Kasumi-1 (cell line): ENCODE measurements at places on chromosomes 6 and 20.

DNA sequence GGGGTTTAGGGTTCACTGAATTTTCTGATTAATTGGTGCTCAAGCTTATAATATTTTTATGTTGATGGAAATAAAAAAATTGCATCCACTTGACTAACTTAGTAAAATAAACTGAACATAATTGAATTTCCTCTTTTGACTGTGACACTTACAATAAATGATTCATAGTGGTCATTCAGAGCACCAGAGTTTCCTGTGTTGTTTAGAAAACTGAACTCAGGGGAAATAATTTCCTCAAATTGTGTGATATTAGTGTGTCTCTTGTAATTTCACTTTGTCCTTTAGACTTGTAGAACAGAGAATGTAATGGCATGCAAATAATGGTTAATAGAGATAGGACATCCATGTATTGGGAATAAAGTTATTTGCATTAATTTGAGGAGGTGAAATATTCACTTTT, 319.7 kb upstream of the MAN1A1 start:
- peak; percentile 26 for DNase-seq

DNA sequence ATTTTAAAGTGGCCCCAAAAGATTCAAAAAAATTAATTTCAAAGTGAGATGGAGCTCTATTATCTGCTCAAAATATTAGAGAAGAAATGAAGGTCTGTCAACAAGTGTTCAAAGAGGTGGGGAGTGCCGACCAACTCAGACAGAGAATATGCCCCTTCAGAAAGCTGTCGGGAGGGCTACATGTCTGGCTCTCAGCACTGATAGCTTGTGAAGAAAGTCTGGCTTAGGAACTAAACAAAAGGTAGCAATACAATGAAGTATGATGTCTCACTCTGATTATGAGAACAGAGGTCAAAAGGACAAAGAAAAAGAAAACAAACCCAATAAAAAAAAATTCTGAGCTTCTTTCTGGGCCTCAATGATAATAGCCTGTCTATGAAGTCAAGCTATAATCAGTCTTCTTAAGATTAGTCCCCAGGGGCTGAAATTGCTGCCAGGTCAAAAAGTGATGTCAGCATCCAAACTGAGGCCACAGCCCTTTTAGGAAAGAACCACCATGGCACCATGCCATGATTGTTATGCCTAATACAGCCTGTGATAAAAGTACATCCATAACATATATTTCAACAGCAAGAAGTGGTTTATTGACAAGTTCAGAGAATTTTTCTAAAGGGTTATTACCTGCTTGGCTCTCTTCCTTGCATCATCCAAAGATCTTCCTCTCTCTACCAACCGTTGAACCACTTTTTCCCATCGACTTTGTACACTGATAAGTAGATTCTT, 150.9 kb downstream of the DST start:
- no peak for DNase-seq

DNA sequence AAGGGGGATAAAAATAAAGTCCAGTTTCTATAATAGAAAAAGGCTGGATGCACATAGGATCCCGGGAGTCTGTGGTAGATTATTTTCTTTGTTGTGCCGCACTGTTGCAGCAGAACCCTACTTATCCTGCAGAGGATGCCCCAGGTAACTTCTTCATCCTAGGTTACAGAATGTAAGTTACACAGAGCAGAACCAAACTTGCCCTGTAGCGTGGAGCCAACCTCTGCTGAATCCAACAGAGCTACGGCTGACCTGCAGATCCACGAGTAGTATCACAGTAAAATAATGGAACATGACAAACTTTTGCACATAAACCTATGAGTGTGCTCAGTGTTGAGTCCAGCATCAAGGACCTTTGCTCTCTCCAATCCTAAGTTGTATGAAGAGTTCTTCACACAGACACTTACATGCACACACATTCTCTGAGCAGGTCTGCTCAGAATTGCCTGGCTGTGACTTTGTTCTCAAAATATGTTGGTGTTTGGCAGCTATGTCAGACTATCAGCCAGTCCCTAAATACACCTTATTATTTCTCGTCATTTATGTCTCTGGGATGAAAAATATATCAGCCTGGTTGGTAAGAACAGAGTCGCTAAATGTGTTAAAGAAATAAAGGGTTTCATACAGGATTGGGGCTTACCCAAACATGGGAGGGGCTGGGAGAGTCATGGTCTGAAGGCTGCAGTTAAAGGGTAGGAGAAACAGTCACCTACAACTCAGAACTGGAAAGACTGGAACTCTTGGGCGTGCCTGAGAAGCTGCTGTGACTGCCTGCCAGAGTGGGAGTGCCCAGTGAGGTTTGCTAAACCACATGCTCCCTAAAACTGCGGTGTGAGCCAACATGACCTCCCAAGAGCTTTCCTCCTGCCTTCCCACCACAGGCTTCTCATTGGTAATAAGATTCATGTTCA, 165.1 kb upstream of the SLC24A3 start:
- no peak for DNase-seq

- DNase-seq, result no peak
Observed at GRCh38 chr6:105608711-105609374, 206.0 kb upstream of the PREP start.

- DNase-seq, result no peak
Observed at GRCh38 chr20:5181492-5181891, 54.7 kb downstream of the CDS2 start.

DNA sequence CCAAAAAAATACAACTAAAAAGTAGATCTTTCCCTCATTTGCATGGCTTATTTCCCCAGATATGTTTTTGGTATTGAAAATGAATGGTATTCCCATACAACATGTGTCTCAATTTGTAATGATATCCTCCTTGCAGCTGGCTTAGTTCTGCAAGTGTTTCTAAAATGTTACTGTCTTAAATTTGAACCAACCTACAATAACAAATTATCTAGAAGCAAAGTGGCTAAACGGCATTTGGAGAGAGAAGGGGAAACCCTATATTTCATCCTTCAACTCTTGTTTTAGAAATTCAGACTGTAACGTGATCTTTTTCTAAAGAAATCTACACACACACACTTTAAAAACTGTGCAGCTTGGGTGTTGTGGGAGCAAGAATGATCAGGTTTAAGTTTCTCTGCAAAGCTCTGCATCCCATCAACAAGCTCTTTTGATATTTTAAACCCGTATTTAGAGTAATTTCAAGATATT, 153.0 kb downstream of the SOBP start:
- DNase-seq, result no peak

DNA sequence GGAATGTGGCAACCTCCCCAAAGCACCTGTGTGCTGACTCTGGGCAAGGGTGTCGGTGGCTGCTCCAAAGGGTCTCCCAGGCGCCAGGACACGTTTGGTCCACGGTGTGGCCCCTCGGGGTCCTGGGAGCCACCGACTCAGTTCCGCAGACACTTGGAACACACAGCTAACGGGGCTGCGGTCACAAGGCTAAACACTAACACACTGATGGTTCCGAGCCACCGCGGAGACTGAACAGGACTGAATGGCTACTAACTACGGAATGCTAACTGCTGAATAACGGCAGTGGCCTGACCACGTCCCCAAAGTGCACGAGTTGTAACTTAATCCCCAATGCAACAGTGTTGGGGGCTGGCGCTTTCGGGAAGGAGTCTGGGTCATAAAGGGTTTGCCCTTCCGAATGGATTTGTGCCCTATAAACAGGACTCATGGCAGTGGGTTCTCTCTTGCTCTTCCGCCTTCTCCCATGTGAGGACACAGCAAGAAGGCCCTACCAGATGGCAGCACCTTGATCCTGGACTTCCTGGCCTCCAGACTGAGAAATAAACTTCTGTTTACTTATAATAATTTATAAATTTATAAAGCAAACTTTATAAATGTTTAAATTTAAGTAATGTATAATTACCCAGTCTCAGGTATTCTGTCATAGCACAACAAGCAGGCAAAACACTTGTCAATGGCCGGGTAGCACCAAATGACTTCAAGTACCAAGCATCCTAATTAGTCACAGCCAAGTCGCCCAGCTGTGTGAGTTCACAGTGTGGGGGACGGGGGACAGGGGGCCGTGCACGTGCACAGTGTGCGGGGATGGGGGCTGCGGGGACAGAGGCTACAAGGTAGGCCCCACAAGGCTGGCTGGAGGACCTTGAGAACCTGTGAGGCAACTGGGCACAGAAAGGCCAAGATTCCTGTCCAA, 2.3 kb upstream of the EEF1A2 start:
- DNase-seq, result no peak

GRCh38 chr6:80335121-80335531, 228.7 kb downstream of the BCKDHB start:
- no peak for DNase-seq

GRCh38 chr6:56552187-56553130, 90.2 kb downstream of the DST start:
- DNase-seq, result no peak
